ENCODE measurements at places on chromosomes 11 and 22.

DNA sequence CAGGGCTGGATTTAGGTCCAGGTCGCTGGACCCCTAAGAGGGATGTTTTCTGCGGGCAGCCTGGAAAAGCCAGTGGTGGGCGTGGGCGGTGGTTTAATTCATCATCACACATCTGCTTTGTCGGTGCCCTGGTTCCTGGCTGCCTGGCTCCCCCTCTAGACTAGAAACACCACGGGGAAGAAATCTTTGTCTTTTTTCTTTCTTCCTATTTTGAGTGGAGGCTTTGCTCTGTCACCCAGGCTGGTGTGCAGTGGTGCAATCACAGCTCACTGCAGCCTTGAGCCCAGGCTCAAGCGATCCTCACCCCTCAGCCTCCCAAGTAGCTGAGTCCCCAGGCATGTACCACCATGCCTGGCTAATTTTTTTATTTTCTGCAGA is 86.6 kb upstream of the LINC01488 start:
- DNase-seq: no peak

DNA sequence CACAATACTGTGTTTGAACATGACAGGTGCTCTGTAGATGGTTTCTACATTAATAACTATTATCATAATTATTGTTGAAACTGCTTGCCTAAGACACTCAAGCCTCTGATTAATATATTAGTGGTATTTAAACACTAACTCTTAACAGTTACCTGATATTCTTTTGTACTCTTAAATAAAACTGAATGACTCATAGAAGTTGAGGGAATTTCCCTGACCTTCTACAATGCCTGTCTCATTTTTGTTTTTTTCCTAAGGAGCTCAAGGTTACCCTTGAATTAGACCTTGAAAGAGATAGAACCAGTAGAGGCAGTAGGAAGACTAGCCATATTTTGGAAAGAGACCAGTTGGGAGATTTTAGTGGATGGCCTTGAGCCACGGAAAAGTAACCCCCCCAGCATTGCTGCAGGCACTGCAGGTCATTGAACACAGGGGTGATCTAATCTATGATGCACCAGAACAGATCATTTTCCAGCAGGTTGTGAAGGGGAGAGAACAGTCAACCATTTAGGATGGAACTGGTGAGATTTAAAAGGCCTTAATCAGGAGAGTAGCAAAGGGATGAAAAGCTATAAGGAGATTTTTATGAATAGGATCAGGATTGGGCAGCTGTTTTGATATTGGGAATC is 148.3 kb downstream of the PGR start:
- no peak for DNase-seq

DNA sequence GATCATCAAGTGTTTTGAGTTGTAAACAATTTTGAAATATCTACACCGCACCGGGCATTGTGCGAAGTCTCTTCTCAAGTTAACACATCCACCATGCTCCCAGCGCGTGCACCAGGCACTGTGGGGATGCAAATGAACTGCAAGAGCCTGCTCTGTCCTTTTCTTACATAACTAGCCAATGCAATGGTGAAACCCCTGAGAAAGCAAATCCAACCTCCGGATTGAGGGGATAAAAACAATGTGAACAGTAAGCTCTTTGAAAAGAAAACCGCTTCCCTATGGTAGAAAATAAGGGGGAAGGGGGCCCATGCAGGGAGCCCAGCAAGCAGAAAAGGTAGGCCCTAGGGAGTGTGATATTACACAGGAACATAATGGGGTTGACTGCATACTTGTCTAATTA is 274.9 kb upstream of the MPPED2 start:
- no peak for DNase-seq

DNA sequence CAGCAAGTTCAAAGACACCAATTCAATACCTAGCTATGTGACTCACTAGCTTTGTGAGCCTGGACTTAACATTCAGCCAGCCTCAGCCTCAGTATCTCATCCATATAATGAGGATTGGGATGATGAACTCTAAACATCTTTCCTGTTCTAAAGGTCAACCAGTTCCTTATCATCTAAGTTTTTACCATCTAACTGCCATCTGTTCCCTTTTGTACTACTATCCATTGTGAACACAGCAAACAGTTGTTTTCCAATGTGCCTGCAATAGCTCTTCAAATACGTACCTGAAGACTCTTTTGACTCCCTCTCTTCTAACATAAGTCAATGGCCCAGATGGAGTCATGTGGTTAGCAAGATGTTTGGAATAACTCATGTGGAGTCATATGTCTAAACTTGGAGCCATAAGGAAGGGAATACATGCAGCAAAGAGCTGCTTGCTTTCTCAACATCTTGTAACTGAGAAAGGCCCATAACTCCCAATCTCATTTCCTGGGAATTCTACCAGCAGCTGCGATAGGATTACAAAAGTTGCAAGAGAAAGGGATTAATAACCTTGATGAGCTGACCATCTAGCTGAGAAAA is 19.4 kb downstream of the SYTL2 start:
- DNase-seq: no peak

DNA sequence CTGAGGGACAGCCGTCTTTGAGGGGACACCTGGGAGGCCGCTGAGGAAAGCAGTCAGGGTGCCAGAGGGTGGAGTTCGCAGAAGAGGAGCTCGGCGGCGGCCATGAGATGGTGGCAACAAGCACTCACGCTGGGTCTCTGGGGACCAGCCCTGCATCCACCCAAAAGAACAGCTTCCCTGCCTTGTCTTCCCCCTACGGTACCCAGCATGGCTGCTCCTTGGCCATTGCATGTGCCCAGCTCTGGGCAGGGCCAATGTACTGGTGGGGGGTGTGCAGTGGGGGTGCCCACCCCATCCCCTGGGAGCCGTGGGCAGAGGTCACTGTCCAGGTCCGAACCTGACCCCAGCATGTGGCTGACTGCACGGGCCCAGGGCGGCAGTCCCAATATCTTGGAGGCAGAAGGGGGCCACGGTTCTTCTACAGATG is 42.3 kb downstream of the OSBPL5 start:
- no peak for DNase-seq

DNA sequence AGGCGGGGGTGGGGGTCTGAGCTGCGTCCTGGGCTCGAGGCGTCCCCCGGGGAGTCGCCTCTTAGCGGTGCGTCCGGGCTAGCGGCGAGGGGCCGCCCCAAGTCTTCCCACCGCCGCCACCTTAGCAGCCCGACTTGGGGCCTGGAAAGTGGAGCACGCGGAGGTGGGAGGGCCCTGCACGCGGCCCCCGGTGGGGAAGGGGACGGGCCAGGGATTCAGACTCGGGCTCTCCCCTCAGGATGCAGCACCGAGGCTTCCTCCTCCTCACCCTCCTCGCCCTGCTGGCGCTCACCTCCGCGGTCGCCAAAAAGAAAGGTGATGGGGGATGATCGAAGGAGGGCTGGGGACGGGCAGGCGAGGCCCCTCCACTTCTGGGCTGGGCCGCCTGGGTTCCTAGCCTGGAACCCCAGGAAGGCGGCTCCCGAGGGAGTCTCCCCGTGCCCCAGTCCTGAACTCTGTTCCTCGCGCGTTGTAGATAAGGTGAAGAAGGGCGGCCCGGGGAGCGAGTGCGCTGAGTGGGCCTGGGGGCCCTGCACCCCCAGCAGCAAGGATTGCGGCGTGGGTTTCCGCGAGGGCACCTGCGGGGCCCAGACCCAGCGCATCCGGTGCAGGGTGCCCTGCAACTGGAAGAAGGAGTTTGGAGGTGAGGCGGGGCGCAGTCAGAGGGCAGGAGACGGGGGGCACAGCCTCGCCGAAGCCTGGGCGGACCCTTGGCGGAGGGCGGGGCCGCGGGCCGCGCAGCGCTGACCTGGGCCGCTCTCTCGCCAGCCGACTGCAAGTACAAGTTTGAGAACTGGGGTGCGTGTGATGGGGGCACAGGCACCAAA is 563 bp downstream of the MDK start:
- peak; percentile 35 for DNase-seq

DNA sequence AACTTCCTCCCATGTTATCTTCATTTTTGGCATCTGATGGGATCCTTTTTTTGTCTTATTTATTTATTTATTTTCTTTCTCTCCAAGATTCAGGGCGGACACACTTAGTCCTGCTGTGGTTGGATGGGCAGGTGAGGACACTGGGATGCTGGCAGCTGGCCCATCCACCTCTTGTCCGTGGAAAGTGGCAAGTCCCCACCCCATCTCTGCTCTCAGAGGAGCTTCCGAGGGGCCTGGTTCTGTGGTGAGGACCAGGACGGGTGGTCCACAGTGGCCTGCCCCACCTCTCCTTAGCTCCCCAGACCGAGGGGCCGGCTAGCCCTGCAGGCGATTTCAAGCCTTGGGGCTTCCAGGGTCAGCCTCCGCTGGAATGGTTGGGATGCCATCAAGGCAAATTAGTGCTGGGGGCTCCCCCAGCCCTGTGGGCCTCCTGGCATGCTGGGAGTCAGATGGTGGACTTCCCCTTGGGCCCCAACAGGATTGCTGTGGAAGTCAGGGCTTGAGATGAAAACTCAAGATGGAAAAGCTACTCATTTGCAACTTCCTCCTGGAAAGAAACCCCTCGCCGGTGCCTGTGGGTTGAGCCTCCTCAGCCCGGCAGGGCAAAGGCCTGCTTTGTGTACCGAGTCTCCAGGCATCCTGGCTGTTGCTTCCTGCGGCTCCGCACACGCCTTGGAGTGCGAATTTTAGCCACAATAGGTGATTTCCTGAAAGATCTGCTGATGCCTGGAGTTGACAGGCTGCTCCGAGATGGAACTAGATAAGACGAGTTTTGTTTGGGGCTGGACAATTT is 31.2 kb upstream of the LINC01488 start:
- DNase-seq: no peak

DNA sequence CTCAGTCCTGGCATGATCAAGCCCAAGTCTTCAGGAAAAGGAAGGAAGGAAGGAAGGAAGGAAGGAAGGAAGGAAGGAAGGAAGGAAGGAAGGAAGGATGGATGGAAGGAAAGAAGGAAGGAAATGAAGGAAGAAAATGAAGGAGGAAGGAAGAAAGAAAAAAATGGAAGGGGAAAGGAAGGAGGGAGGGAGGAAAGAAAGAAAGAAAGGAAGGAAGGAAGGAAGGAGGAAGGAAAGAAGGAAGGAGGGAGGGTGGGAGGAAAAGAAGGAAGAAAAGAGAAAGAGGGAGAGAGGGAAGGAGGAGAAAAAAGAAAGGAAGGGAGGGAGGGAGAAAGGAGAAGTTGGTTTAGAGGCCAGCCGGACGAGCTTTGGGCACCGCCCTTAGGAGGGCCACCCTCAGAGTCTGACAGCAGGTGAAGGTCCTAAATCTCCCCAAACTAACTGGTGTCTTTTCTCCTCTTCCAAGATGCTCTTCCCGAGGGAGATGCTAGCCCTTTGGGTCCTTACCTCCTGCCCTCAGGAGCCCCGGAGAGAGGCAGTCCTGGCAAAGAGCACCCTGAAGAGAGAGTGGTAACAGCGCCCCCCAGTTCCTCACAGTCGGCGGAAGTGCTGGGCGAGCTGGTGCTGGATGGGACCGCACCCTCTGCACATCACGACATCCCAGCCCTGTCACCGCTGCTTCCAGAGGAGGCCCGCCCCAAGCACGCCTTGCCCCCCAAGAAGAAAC is 122.8 kb downstream of the SEZ6L start:
- no peak for DNase-seq

DNA sequence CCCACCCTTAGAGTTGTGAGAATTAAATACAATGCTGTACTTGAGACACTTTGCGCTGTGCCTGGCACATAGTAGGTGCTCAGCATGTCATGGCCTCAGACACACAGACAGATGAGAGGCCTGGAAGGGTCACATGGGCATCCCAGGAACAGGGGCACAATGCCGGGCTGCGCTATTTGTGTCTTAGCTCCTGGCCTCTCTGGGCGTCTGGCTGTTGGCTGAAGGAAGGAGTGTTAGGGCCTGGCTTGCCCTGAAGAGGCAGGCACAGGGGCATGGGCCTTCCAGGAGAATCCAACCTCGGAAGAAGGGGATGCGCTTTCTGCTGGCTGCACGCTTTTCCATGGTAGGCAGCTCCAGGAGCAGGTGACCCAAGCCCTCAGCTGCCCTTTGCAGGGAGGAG is 41.4 kb downstream of the ST14 start:
- no peak for DNase-seq

GRCh38 chr11:129249351-129249750 is 57.2 kb upstream of the ARHGAP32 start:
- no peak for DNase-seq

GRCh38 chr11:43708776-43709175 is 28.2 kb downstream of the HSD17B12 start:
- no peak for DNase-seq

DNA sequence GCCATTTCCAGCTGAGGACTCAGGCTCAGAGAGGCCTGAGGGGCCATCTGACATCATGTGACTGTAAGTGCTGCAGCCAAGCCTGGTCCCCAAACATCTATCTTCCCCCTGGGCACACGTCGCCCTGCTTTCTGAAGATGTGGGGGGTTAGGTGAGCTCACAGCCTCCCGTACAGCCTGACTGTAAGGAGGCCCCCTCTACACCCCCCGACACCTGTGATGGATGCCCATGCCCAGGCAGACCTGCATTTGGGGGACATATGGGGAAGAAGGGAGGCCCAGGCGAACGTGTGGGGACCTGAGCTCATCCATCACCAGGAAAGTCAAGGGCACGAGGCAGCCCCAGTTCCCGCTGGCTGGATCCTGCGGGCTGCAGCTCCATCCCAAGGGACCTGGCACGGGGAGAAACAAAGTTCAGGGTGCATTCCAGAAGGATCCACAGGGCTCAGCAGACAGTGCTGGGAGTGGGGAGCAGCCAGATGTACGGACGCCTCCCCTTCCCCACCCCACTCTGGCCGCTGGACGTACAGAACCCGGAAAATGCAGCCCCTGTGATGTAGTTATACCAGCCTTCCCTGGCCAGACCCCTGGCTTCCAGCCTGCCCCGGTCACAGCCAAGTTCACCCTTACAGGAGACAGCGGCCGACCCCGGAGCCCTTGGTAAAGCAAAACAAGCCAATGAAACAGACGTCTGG is 1431.4 kb downstream of the BRD1 start:
- no peak for DNase-seq

- DNase-seq: no peak
Observed at GRCh38 chr11:66083767-66084166, 13.7 kb downstream of the PACS1 start.

DNA sequence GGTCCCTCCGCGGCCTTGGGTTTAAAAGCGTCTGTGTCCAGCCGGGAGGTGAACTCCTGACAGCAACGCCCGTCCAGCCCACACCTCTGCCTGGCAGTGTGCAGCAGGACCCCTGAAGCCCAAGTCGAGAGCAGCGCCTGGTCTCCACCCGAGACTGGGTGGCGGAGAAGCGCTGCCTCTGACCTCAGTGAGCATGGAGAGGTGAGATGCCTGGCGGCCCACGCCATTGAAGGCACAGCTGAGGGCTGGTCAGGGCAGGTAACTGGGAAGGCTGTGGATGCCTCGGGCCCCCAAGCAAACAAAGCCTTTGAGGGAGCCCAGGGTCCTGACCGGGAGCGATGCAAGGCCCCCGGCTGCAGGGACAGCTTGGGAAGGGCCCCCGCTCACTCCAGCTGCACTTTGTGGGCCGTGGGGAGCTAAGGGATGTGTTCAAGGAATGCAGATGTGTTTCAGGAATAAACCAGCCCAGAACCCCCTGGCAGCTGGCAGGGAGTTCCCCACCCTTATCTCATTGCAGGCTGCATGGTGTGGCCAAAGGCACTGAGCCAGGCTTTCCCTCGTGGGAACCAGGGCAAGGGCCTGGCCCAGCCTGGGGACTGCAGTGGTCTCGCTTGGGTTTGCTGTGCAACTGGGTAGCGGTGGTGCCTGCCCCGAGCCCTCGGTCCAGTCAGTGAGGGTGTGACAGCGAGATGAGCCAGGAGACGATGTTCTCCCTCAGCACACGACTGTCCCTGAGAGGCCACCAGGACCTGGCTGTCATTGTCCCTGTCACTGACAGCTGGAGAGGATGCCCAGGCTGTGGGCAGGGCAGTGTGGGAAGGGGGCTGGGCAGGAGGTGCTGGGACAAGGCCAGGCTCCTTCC is 92.5 kb downstream of the WNT7B start:
- DNase-seq: no peak

GRCh38 chr11:75872887-75873416 is 57.9 kb downstream of the UVRAG start:
- DNase-seq: no peak

- DNase-seq: peak; percentile 6
Observed at GRCh38 chr22:31451709-31452571, 37.7 kb downstream of the EIF4ENIF1 start.

Data from CD4-positive, alpha-beta T cell treated with Interleukin-17A for 4 hours (primary cell).